ENCODE measurements at places on chromosomes 6 and 20.

- no peak for DNase-seq
These were observed 76.1 kb downstream of the HIVEP2 start for GRCh38 chr6:142868917-142869316.

DNA sequence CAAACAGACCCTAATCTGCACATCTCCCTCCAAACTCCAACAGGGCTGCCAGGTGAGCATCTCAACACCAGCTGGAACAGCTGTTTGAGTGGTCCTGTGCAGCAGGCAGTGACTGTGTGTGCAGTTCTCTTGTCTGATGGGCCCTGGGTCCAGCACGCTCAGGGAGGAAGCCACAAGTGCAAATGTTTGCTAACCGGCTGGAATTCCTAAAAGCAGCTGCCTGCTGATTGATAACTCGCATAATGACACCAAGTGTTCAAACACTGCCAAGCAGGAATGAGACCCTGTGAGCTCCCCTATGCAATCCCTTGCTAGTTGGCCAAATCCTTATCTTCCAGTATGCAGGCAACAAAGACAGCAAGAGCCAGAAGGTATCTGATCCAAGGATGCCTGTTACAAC is 650.6 kb downstream of the CBLN4 start:
- DNase-seq = no peak

DNA sequence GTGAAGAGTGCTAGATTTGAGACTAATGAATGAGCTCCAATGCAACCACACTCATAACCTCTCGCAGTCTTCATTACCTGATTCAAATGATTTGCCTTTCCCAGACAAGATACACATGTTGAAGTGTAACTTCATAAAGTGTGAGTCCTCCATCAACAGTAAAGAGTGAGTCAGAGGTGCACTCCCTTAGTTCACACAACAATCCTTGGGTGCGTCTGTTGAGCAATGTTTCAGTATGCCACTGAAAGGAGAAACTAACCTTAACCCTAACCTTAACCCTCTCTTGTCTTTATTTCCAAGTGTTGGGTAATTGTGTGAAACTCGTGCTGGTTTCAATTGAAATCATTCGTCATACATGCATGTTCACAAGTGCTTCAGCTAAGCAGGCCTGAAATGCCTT is 21.0 kb upstream of the RIN2 start:
- DNase-seq = no peak

DNA sequence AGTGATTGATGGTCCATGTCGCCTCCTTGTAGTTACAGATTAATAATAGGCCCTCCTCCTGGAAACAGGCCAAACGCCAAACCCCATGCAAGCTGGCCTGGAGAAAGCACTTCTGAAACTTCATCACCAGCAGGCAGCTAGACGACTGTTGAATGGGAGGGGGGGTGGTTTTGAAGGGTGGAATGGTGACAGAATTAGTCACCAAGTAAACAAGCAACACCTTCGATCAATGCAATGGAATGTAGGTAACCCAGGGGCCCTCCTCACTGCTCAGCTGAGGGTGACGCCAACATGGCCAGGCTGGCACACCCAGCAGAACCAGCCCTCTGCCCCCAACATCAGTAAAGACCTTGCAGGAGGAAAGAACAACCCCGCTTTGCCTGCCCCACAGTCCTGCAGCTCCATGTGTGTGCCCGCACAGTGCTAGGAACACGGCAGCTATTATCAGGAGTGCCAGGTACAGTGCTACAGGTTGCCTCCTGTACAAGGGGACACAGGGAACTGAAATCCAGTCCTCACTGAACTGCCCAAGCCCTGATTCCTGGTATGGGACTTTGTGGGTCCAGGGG is 2.7 kb downstream of the BCAS1 start:
- no peak for DNase-seq

- peak; percentile 5 for DNase-seq
These were observed 63.0 kb upstream of the CD2AP start for GRCh38 chr6:47414423-47415167.

GRCh38 chr20:58511364-58511763 is 3.8 kb downstream of the APCDD1L start:
- DNase-seq = no peak

GRCh38 chr20:11813106-11813890 is 104.4 kb upstream of the BTBD3 start:
- DNase-seq = no peak

GRCh38 chr20:53814060-53814459 is 220.4 kb upstream of the ZNF217 start:
- no peak for DNase-seq

DNA sequence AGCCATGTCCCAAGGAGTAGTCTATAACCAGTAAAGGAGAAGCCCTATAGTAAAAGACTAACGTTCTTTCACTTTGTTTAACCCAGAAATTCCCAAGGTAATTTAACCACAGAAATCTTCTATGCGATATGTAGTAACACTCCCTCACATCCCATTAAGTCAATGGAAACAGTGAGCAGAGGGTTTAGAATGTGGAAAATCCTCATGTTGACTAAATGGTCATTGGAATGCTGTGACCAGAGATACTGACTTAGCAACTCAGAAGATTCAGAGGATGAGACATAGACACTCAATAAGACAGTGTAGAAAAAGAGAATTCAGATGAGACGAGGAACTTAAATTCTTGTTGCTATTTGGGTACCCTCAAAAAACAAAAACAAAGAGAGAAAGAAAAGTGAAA is 562.2 kb upstream of the NOX3 start:
- no peak for DNase-seq

DNA sequence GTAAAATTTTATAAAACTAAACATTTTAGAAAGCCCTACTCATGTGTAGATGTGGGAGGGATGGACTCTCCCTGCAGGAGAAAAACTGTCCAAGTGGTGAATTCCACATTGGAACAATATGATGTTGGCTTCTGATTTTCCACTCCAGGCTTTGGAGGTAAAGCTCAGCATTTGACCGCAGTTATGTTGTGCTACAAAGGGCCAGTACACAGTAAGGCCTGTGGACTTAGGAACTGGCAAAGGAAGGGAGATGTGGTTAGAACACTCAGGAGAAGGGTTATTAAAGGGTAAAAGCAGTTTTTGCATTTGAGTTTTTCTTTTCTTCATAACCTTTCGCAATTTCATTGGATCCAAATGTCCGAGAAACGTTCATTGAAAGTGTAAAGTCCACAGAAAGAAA is 150.3 kb upstream of the SASH1 start:
- DNase-seq = no peak

DNA sequence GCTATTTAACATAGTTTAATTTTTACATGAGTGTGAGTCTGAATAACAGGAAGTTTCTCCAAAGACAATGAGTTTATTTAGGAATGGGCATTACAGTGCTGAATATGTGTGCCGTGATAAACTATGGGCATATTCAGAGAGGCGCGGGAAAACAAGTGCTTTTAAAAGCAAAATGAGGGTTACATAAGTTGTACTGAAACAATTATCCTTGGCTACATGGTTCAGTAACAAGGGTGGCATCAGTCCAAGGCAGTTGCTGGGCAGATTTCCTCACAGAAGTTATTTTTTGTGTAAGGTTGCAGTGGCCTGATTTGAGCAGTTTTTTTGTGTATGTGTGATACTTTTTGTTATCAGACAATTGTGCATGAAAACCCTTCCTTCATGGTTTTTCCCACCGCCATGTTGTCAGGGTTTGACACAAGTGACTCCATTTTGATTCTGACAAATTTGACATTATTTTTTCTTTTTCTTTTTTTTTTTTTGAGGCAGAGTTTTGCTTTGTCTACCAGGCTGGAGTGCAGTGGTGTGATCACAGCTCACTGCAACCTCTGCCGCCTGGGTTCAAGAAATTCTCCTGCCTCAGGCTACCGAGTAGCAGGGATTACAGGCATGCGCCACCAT is 22.3 kb upstream of the PXDC1 start:
- no peak for DNase-seq

DNA sequence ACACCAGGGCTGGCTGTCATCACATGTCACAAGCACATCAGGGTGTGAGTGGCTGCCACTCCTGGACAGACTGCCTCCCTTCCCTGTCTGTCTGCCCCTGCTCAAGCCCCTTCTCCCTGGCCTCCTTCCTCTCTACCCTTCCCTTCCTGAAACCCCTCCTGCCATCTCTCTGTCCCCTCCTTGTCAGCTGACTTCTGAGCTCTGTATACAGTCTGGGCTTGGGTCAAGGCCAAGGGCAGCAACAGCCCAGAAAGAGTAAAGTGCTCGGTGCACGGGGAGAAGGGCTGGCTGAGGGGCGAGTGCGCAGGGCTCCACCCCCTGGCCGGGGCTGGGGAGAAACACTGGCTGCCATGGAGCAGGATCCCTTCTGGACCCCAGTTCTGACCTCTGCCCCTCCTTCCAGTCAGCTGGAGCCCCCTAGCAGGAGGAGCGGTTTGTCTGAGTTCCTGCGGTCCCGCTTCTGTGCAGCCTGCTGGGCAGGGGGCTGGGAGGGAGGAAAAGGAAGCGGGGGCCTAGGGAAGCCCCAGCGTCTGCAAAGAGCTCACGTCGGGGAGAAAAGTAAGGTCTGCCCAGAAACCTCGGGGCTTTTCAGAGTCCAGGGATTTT is 2.0 kb downstream of the LKAAEAR1 start:
- no peak for DNase-seq

DNA sequence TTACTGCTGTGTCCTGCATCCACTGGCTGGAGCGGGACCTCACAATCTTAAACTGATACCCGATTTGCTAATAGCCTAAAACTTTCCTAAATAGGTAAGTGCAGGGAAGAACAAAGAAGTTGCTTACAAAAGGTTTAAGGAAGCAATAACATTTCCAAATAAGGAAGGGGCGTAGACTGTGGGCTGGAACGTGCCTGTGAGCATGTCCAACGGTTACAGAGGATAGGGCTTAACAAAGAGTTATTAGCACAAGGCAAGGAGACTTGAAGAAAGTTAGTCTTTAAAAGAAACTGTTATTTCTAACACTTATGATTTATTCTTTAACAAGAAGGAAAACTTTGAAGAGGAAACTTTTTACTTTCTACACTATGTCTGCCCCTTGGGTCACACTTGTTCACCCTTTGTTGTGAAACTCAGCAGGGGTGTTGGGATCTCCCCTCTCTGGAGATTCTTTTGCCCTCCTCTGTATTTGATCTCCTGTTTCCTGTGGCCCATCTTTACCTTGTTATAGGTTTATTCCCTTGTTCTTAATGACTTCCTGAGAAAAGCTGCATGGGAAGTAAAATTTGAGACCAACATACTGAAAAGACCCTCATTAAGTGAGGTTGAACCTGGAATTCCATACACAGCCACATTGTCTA is 28.7 kb downstream of the KAT14 start:
- no peak for DNase-seq

DNA sequence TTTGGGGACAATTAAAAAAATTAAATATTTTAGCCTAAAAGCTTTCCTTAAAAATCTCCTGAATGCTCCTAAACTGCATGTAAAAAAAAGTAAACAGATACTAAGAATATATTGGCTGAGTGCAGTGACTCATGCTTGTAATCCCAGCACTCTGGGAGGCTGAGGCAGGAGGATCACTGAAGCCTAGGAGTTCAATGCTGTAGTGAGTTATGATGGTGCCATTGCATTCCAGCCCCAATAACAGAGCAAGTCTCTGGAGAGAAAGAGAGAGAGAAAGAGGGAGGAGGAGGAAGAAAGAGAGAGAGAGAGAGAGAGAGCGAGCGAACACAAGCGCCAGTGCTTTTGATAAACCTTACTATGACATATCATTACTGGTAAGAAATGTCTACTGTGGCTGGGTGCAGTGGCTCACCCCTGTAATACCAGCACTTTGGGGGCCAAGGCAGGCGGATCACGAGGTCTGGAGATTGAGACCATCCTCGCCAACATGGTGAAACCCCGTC is 58.8 kb downstream of the FKBP5 start:
- DNase-seq = no peak

DNA sequence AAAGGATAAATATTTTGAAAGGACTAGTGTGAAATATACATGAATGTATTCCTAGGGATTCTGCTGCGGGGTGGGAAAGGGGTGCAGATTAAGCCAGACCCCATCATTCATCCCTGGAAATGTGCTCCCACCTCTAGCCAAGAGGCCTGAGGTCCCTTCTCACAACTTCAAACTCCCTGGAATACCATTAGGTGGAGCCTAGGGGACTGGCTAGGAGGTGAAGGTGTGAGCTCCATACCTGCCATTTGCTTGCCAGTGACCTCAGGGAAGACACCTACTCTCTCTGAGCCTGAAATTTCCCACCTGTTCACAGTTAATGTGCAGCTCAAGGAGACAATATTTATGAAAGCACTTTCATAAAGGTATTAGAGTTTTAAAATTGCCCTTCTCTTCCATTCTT is 4.7 kb upstream of the CCN2 start:
- no peak for DNase-seq

- DNase-seq = no peak
These were observed 158.3 kb downstream of the GMPR start for GRCh38 chr6:16396497-16397319.

DNA sequence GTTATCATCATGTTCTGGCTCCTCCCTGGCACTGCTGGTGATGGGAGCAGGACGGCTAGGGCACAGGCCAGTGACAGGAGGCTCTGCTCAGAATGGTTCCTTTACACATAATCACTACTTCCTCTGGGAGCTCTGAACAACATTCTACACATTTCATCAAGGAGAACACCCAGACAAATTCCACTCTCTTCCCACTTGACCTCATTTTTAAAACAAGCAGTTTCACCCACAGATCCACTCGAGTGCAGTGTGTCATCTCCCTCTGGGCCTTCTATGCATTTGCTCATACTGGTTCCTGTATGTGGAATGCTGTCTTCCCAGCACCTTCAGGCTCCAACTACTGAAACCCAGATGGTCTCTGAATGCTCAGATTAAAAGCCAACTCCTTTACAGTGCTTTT is 84.8 kb downstream of the ELOVL5 start:
- no peak for DNase-seq

DNA sequence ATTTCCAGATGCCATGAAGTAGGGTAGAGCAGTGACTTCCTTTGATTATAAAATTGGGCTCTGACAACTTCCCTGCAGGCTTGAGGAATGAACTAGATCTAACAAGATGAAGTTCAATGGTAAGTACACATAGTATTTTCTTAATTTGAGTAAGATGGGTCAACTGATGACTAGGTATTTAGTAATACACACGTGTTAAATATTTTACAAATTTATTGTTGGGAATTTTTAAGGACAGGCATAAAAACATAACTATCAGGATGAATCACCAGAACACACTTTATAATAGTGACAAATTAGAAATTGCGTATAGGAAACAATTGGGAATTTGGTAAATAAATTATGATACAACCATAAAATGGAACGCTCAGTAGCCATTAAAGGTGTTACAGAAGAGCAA is 762.4 kb upstream of the SLC35B3 start:
- no peak for DNase-seq
